ENCODE measurements at places on chromosomes 5 and 9.

- DNase-seq: no peak
These were observed 9.8 kb downstream of the CCNG1 start for GRCh38 chr5:163447191-163447590.

GRCh38 chr9:132670457-132671391, at the start of gene GTF3C4:
Gene GTF3C4, plus strand, starts transcription at chr9:132670464. Its CDS starts 135 bp downstream, at chr9:132670599.
- DNase-seq: peak; percentile 67

- DNase-seq: no peak
These were observed 31.5 kb upstream of the DENND4C start for GRCh38 chr9:19199012-19199411.

- peak; percentile 4 for DNase-seq
These were observed 42.4 kb downstream of the CWC27 start for GRCh38 chr5:64811050-64811640.

GRCh38 chr9:116238225-116238624, 84.6 kb downstream of the PAPPA start:
- DNase-seq: no peak

GRCh38 chr5:129118405-129118804, 23.9 kb downstream of the ISOC1 start:
- no peak for DNase-seq

GRCh38 chr9:17484906-17485305, 94.0 kb upstream of the SH3GL2 start:
- no peak for DNase-seq

DNA sequence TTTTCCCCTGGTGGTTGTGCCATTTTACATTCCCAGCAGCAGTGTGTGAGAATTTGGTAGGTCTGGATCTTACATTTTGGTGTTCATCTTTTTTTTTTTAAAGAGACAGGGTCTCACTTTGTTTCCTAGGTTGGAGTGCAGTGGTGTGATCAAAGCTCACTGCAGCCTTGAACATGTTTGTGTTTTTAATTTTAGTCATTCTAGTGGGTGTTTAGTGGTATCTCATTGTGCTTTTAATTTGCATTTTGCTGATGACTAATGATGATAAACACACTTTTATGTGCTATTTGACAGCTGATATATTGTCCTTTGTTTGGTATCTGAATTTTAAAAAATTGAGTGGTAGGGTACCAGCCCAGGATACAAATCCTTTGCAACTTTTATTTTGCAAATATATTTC, 53.4 kb upstream of the POMT1 start:
- DNase-seq: no peak

DNA sequence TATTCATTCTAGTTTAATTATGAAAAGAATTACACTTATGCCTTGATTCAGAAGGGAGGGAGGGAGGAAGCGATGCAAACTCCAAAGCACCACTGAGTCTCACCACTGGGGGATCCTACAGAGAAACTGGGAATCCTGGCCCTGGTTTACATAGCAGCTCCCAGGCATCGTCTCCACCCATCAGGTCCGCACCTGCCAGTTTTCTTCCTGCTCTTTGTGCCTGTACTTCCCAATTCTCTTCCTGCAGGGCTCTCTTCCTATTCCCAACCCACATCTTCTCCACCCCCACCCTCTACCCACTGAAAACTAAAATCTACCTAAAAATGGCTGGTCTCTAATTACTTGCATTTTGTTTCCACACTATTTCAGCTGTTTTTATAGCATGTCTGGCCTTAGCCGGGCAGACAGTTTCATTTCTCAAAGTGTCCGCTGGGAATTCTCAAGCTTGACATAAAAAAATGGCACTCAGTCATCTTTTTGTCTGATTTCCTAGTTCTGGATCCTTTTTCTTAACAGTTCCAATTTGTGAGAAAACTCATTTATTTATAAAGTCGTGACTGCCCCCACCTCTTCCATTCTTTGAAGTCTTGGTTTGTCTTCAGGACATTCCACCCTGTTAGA, 1.6 kb upstream of the TNIP1 start:
- peak; percentile 59 for DNase-seq

- DNase-seq: no peak
These were observed 130.4 kb downstream of the CHSY3 start for GRCh38 chr5:130034566-130035210.

DNA sequence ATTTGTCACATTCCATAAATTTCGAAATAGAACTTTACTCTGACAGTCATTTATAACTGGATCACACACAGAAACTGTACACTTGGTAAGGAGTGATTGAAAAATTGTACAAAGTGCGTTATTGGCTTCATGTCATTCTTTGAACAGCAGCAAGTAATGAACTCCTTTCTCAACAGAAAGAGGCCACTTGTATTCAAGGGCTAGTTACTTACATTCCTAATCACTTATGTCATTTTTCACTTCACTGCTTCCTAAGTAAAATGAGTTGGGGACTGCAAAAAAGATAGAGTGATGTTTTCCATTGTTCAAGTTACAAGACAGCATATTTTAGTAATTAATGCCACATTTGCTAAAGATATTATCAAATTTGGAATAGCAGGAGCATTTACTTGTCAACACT, 893.2 kb downstream of the DTWD2 start:
- DNase-seq: no peak

GRCh38 chr5:80905405-80905804, 54.8 kb upstream of the RASGRF2 start:
- no peak for DNase-seq

DNA sequence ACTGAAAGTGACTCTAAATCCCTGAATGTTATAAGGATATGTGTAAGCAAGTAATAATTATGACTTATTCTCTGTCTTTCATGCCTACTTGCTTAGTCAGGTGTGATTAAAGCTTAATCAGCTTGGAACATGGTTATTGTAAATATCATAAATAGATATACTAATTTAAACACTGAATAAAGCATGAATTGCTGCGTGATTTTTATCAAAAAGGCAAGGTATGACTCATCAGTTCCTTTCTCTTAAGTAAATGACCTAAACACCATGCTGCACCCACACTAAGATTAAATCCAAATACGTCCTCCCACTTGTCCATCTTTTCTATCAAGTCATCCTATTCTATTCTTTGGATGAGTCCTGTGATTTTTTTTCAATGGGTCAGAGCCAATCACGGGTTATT, 124.6 kb upstream of the MTAP start:
- no peak for DNase-seq

DNA sequence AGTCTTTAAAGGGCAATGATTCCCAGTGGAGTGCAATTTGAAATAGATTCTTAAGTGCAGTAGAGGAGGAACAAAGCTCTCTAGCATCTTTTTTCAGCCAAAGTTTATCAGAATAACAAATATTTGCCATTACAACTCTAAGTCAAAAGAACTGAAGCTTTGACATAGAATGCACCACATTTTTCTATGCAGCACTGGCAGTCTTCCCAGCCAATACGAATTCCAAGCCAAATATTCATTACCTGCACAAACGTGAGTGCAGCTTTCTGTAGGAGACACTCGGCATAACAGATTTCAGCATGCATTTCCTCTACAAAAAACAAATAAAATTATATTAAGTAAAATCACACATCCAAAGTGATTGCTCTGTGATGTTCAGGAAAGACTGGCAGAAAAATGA, 103.4 kb downstream of the TTC39B start:
- no peak for DNase-seq

GRCh38 chr5:125381290-125381689, 634.9 kb upstream of the ZNF608 start:
- DNase-seq: no peak

GRCh38 chr5:143749581-143750205, 62.3 kb upstream of the HMHB1 start:
- no peak for DNase-seq

GRCh38 chr5:81854915-81855314, 104.0 kb upstream of the SSBP2 start:
- DNase-seq: no peak

DNA sequence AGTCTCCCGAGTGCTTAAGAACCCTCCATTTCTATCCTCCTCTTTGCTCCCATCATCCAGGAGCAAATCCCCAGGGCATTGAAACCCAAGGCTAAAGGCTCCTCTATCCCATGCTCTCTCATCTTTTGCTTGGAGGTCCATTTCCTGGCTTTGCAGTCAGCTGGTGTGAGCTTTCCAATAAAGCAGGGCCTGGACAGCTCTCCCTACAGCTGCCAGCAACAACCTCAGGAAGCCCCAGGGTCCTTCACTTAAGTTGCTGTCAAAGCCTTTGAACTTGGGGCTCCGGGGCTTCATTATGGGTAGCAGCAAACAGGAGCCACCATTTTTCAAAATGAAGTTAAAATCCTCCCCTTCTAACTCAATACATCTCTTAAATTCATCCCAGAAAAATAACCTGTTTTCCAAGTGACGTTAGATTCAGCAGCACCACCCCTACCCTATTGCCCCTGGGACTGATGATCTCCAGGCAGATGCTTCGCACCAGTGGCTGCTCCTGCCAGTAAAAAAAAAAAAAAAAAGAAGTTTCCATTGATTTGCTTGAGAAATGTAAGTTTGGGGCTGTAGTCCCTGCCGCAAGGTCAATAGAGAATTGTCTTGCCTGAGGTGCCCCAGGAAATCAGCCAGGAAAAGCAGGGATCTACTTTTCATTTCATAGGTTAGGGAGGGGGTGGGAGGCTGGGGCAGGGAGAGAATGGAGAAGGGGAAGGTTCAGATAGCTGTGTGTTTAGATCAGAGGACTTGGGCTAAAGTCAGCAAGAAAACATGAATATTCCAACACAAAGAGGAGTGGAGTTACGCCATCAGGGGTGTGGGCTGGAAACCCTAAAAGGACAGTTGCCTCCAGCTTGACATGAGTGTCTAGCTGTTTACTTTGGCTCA, 83.8 kb upstream of the IL6ST start:
- DNase-seq: no peak

GRCh38 chr9:99023831-99024230, 80.1 kb downstream of the COL15A1 start:
- no peak for DNase-seq

- DNase-seq: no peak
These were observed 59.0 kb downstream of the STARD4 start for GRCh38 chr5:111453295-111453694.

DNA sequence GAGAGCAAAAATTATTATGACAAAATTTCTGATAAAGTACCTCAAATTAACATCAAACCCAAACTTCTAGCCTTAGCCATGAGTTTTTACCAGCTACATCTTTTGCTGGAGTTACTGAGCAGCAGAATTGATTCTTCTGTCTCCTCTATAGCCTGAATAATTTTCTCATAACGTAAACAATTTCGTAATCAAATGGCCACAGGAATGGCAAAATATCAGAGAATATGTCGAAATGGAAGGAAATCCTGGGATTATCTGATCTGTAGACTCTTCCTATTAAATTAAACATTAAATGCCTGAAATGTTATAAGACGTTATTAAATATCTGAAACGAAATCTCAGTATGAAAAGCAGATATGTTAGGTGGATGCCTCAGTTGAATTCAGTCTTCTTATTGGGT, 41.1 kb downstream of the LURAP1L start:
- DNase-seq: no peak

- no peak for DNase-seq
These were observed 59.1 kb downstream of the PHF2 start for GRCh38 chr9:93635186-93636107.

- no peak for DNase-seq
These were observed 3.5 kb downstream of the RXFP3 start for GRCh38 chr5:33939556-33940262.

DNA sequence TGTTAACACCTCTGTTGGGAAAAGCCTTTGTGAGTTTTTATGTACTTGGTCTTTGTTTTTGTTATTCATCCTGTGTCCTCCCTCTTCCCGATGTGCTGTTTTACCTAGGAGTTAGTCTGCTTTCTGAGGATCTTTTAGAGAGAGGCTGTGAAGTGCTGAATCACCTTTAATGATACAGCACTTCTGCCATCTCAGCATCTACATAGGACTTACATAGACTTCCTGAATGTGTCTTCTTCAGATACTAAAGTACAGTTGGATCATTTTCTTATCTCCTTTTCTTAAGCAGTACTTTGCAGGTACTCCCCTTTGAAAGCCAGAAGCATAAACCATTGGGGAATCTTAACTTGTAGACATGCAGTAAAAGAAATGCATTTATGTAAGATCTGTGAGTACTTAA, 31.5 kb downstream of the OTULIN start:
- peak; percentile 7 for DNase-seq

DNA sequence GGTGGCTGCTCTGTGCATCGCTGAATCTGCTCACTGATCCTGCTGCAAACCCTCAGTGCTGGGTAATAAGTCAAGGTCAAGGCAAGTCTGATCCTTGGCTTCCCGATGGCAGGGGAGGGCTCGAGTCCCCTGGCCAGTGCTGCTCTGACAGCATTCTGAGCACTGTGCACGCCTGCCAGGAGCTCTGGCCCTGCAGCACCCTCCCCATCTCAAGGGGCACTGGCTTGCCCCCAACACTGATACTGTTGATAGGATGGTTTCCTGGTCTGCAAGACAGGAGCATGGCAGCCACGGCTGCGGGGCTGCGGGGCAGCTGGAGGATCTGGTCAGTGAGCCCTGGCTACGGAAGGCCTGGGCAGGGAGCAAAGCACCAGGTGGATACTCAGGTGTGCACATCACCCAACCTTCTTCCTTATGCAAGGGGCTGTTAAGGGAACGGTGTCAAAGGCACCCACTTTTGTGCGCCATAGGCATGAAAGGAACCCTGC, 71.8 kb downstream of the SECISBP2 start:
- DNase-seq: no peak

GRCh38 chr9:137194388-137194787, 5.9 kb downstream of the SSNA1 start:
- no peak for DNase-seq

DNA sequence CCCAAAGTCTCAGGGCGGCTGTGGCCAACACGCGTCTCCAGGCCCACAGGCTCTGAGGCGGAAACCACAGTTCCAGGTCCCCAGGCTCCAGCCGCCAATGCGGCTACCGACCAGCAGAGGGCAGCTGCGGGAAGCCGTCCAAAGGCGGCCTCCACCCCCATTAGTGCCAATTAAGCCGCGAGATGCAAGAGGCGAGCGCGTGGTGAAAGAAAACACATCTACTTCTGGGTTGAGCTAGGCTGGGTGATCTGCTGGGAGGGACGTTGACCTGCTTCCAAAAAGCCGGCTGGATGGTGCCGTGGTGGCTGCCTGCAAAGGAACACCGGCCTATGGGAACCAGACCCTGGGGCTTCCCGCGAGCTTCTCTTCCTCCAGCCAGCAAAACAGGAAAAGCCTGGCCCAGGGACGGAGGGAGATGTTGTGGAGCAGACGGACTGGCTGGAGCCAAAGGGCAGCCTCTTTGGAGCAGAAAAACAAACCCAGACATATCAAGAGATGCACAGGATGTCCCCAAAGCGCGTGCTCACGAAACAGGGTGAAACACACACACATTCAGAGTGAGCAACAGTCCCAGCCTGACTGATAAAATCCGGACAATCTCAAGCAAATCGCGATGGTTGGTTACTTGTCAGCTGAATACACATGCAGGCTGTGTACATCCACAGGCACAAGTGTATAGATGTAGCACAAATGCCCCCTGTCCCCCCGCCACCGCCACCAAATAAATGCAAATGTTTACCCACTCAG, 187.1 kb upstream of the BRINP1 start:
- peak; percentile 92 for DNase-seq

- DNase-seq: peak; percentile 31
These were observed 69.3 kb downstream of the KCNIP1 start for GRCh38 chr5:170573114-170573513.

- no peak for DNase-seq
These were observed 80.6 kb downstream of the WNK2 start for GRCh38 chr9:93264338-93265125.
